ENCODE measurements at places on chromosomes 12 and 14.

DNA sequence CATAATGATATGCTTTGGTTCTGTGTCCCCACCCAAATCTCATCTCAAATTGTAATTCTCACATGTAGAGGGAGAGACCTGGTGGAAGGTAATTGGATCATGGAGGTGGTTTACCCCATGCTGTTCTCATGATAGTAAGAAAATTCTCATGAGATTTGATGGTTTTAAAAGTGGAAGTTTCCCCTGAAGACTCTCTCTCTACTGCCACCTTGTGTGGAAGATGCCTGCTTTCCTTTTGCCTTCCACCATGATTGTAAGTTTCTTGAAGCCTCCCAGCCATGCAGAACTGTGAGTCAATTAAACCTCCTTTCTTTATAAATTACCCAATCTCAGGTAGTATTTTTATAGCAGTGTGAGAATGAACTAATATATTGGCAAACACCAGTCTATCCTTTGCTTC lies 260.4 kb upstream of the PPFIA2 start:
- DNase-seq: no peak

DNA sequence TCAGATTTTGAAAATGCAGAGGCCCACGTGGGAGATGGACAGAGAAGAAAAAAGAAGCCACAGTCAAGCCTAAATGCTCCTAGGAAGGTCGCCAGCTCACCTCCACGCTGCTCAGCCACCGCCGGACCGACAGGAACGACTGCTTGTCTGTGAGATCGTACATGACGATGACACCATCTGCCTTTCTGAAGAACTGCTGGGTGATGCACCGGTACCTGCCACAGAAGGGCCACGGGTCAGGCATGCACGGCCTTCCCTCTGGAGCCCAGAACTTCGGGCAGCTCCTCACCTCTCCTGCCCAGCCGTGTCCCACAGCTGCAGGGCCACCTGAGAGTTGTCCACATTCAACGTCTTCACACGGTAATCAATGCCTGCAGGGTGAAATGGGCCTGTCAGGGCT lies 125.6 kb downstream of the CRACR2A start:
- no peak for DNase-seq

DNA sequence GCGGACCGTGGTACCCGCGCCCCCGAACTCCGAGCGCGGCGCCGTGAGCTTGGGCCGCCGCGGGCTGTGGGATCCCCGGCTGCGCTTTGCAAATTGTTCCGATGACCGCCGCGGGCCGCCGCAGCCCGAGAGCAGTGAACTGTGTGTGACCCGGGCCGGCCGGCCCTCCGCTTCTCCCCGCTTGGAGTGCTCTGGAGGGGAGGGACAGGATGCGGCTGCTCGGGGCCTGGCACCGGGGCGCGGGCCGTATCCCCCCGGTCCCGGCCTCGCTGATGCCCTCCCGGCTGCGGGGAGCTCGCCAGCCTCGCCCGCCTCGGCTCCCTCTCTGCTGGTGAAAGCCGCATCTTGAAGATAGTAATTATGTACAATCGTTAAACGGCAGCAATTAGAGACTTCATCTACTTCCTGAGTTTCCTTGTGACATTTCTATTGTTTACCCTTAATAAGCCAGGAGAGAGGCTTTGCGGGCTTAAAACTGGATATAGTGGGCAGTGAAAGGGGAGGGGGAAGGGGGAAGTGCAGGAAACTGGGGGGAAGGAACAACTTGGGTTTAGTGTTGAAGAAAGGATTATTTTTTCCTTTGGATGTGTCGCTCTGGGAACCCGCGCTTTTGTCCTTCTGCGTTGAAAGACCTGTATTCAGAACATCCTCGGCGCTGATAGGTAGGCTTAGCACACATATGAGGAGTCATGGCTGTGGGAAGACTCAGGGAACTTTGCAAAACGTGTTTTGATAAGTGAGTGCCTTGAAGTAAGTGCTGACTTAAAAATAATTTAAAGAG lies 1.2 kb downstream of the PELI2 start:
- peak; percentile 59 for DNase-seq

DNA sequence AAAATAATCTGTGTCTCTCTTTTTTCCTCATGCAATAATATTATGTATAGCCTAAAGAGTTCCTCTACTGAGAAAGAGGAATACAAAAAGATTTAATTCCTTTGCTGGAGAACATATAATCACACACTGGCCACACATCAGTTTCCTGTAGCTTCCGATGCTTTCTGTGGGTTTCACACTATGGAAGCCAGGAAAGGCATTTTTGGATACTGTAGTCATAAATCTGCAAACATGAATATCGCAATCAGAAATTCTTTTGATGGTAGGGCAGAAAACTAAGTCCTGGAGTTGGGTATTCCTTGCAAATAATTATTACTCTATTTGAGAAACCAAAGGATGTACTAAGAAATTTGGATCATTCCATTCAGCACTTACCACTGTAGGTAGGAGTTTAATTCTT lies 260.0 kb downstream of the ACSS3 start:
- DNase-seq: no peak

DNA sequence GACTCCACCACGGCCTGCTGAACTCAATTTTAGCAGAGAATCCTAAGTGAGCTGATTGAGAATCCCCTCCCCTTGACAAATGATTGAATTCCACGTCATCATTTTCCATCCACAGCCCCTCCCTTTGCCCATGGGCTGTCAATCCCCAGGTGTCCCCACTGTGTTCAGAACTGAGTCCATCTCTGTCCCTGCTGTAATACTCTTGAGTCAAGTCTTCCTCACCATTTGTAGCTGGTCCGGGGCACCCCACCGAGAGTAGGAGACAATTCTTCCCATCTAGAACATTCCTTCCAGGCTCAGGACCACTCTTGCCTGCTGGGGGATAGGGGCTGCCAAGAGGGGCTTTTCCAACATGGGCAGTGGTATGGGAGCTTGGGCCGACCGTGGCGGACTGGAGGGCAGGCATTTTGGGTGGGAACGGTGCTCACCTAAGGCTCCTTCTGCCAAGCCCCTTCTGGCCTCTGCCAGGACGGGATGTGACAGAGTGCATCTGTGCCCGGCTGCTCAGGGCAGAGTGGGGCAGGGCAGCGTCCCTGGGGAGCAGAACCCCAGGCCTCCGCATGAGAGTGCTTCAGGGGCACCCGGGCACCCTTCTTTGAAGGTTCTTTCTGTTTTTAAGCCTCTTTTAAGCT lies 218.1 kb upstream of the RTL1 start:
- no peak for DNase-seq

GRCh38 chr14:68677476-68677875 lies 115.4 kb downstream of the ZFP36L1 start:
- no peak for DNase-seq

GRCh38 chr12:106917503-106917902 lies 38.2 kb upstream of the TMEM263 start:
- no peak for DNase-seq

DNA sequence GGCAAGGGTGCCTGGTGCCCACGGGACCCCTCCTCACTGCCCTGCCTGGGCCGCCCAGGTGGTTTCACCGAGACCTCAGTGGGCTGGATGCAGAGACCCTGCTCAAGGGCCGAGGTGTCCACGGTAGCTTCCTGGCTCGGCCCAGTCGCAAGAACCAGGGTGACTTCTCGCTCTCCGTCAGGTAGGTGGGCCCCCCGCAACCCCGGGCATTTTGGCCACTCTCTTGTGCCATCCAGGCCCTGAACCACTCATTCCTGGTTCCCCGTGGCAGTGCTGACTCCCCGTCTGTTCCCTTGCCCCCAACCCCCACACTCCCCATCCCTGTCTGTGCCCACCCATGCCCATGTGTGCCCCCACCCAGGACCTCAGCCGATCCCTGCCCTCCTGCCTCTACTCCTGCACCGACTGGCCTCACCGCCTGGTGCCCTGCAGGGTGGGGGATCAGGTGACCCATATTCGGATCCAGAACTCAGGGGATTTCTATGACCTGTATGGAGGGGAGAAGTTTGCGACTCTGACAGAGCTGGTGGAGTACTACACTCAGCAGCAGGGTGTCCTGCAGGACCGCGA lies 480 bp downstream of the PTPN6 start:
- DNase-seq: no peak
